Omental fat pad (tissue), 4 donors: ENCODE measurements at places on chromosomes 12 and 14. TPM values are rescaled to one million over a fixed set of nuclear protein-coding genes. Genes with fewer than 3 reads are reported as not detected.

The CD4 gene
- 19.7 TPM for total RNA-seq

The MPHOSPH9 gene
- total RNA-seq = 25.2 TPM

DNA sequence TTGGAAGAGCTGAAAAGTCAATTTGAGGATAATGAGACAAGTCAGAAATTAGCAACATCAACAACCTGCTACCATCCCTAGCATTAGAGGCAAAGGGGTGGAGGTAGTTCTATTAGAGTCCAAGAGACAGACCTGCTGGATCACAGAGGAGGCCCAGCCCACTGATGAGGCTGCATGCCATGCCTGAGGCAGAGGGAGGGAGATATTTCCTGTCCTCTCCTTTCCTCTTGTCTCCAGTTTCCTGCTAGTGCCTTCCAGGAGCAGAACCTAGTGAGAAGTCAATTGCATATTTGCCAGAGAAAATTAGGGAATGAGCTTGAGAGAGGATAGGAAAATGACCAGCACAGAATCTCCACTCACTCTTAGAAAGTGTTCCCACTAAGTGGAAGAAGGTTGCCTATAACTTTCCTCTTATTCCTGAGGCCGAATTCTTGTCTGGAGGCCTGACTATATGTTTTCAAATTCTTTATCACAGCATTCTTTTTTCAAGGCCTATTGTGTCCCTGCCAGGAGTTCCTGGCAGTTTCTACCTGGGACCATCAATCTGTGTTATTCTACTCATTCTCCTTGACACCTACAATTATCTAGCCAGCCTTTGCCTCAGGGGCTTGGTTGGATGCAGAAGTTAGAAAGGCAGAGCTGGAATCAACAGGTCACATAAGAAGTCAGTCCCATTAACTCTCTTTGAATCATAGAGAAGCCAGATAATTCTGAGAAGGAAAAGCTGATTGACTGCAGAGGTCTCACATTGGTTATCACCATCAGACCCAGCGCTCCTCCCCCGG lies 121.9 kb downstream of the EMP1 start:
- DNase-seq = no peak

- DNase-seq = no peak
These were observed 5.4 kb downstream of the RPS6KL1 start for GRCh38 chr14:74917646-74918081.

DNA sequence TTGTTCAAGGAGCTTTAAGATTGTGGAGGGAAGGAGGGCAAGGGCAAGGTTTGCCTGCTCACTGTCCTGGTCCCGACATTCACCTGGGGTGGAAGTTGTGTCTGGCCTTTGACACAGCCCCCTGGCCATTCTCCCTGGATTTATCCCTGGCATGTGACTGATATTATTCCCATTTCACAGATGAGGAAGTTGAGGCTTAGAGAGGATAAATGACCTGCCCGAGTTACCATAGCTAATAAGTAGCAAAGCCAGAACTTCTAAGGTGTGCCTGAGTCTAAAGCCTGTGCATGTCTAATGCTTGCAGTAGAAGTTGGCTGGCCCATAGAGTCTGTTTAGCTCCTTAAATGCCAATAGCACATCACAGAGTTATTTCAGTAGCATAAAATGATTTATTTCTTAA lies 720 bp upstream of the FGF6 start:
- no peak for DNase-seq

DNA sequence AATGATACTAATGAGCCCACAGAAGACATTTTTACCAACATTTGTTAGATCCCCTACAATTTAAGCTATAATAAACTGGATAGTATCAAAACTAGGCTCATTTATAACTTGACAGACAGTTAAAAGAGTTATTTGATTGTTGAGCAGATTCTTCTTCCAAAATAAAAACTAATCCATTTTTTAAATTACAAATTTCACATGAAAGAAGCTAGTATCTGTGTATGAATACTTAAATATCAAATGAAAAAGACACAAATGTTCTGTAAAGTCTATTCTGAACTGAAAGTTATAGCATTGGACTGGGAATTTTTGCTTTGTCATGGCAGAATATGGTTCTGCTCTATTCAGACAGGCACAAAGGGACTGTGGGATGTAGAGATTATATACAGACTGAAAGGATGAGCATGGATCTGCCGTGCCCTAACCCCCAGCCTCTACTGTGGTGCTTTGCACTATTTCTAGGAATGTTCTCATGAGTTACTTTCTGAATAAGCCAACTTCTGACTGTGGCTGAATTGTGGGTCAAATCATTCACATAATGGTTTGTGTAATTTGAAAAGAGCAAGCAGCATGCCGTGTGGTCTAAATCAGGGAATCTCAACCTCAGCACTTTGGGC lies 352.7 kb downstream of the KCNH5 start:
- DNase-seq = no peak
